ENCODE measurements at places on chromosomes 2 and 18. TPM values are rescaled to one million over a fixed set of nuclear protein-coding genes. Genes with fewer than 3 reads are reported as not detected.

Gene IFT172
- 10.5 TPM for total RNA-seq

Gene SNTG2
- not detected for total RNA-seq

Gene OR6B2
- not detected for total RNA-seq

Gene EIF2B4
- 58.3 TPM for total RNA-seq

Gene ADRA2B
- 0.05 TPM for total RNA-seq

Gene ANKRD62
- total RNA-seq: not detected
